Endothelial cell (in vitro differentiated cells): ENCODE measurements at places on chromosomes 11 and 22. TPM values are rescaled to one million over a fixed set of nuclear protein-coding genes. Genes with fewer than 3 reads are reported as not detected.

GRCh38 chr22:27892811-27893210 lies 26.2 kb downstream of the PITPNB start:
- no peak for DNase-seq

- DNase-seq = no peak
Measured at GRCh38 chr11:8327761-8328192, 64.1 kb upstream of the LMO1 start.

DNA sequence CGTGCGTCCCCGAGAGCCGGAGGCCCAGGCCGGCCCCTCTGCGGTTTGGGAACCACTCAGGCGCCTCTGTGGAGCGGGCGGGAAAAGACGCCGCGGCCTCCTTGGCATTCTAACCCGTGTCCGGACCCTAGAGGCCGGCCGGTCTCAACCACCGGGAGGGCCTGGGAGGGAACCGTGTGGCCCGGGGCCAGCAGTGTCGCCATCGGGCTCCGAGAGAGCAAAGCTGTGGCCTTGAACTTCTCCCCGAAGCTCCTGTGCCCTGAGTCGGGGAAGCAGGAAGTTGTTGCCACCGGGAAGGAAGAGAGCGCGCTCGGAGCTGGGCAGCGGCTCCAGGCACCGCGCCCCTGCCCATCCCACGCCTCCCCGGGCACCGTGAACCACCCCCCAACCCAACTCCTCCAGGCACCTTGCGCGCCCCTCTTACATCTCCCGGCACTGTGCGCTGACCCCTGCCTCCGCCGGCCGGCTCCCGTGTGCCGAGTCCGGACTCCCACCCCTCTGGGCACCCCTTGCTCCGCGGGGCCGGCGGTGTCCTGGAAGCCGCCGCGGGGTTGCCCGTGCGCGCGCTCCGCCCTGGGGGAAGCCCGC lies 80.0 kb upstream of the PPARA start:
- no peak for DNase-seq

GRCh38 chr11:129853518-129854231 lies 38.0 kb downstream of the TMEM45B start:
- DNase-seq = no peak

- DNase-seq = no peak
Measured at GRCh38 chr11:93969925-93970922, 50.9 kb upstream of the HEPHL1 start.

GRCh38 chr11:47918882-47919495 lies 61.4 kb upstream of the PTPRJ start:
- DNase-seq = no peak

DNA sequence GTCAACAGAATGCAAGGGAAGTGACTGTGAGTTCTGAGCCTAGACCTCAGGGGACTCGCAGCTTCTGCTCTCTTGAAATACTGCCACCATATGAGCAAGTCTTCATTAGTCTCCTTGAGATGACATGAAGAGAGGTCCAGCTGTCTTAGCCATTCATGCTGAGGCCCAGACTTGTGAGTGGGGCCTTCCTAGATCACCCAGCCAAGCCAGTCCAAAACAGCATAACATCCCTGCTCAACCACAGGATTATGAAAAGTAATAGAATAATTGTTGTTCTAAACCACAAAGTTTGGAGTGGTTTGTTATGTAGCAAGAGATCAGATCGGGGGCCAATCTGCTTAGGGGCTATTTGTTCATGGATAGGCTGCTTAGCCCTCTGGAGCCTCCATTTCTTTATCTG lies 54.9 kb upstream of the HTATIP2 start:
- no peak for DNase-seq

- no peak for DNase-seq
Measured at GRCh38 chr11:96038046-96038445, 114.1 kb upstream of the MTMR2 start.

LGALS1 gene
- total RNA-seq = 18.6 TPM

TSGA10IP gene
- total RNA-seq = not detected

MRGPRX4 gene
- not detected for total RNA-seq

SEPTIN3 gene
- total RNA-seq = 0.36 TPM
